ENCODE measurements at places on chromosomes 4 and X. TPM values are rescaled to one million over a fixed set of nuclear protein-coding genes. Genes with fewer than 3 reads are reported as not detected.

- DNase-seq, result no peak
Observed at GRCh38 chr4:52873191-52873590, 11.1 kb downstream of the RASL11B start.

- DNase-seq, result no peak
Observed at GRCh38 chr4:162151850-162152249, 11.9 kb downstream of the FSTL5 start.

DNA sequence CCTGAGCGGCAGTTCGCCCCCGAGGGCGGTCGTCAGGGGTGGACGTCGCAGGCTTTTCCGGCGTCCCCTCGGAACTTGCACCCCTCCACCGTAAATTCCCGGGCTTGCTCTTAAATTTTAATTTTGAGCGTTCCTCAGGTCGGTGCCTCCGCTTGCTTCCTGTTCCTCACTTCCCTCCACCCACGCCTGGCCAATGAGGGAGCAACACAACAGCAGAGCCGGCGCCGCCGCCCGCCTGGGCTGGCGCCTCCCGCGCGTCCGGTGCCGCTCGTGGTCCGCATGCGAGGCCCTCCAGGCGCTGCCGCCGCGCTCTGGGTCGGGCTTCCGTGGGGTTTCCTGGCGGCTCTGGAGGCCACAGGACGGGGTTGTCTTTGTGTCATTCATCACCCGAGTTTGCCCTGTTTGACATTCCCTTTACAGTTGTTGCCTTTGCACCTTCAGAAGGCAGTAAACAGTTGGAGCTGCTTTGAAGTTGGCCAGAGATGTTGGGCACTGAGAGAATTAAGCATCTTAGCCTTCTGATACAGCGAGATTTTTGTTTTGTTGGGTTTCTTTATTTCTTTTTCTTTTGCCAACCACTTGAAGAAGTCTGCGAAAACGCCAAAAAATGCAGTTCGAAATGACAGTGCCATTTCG, 692 bp downstream of the SPCS3 start:
- peak; percentile 41 for DNase-seq

DNA sequence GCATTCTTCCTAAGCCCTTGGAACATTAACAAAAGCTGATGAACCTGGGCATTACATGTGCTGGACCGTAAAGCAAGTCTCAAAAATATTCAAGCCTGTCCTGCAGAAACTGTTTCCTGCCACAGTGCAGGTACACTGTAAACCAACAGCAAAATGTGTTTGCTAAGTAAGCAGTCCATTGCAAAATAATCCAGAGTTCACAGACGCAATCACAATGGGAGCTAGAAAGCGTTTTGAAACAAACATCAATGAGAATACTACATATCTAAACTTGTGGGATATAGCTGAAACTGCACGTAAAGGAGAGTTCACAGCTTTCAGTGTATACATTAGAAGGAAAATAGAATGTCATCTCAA, 61.6 kb downstream of the RGS12 start:
- no peak for DNase-seq

The ARMCX4 gene
- 6.4 TPM for polyA plus RNA-seq

The REELD1 gene
- polyA plus RNA-seq, result not detected
